Myocyte (in vitro differentiated cells): ENCODE measurements at places on chromosomes 5 and 9. TPM values are rescaled to one million over a fixed set of nuclear protein-coding genes. Genes with fewer than 3 reads are reported as not detected.

Gene FABP6
- not detected in 2 replicates for total RNA-seq

Gene TAS2R1
- not detected in 2 replicates for total RNA-seq

Gene PCAT7
- not detected in 2 replicates for total RNA-seq

Gene CRB2
- total RNA-seq: not detected in 2 replicates

Gene DPYSL3
- 16.4 and 21.0 TPM in 2 replicates for total RNA-seq
